ENCODE measurements at places on chromosomes 5 and 9.

GRCh38 chr5:143002459-143003327, 232.5 kb downstream of the ARHGAP26 start:
- DNase-seq, result no peak

DNA sequence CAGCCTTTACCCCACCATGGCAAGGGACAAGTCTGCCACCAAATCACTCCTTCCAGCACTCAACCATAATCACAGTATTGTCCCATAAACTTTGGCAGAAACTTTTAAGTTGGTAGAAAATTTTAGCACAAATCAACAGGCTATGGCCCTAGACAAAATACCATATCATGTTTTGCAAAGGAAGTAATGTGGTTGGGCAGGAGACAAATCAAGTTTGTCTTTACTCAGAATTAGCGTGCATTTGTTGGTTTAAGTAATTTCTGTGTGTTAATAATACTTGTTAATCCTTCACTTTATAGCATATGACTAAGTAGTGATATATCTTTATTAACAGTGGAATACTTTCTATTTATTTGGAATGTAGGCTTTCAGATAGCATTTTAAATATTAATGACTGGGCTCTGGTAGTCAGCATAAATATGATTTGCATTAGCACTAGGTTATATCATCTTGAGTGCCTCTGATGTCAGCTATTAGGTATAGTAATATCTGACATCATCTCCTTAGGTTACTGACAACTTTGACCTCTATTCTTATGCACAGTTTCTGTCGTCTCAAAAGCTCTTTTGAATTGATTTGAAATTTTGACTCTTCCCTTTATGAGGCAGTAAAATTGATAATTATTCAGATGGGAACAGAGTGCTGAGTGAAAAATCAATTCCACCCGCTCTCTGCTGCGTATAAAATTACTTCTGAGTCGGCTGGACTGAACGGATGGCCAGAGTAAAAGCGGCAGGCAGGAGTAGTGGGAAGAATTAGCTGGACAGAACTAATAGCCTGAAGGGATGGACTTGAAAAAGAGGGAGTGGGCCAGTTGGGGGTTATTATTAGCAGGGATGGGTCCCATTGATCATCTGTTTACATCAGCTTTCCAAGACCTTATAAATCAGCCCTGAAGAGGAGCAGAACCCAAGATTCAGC, 40.1 kb upstream of the TLX3 start:
- DNase-seq, result no peak

DNA sequence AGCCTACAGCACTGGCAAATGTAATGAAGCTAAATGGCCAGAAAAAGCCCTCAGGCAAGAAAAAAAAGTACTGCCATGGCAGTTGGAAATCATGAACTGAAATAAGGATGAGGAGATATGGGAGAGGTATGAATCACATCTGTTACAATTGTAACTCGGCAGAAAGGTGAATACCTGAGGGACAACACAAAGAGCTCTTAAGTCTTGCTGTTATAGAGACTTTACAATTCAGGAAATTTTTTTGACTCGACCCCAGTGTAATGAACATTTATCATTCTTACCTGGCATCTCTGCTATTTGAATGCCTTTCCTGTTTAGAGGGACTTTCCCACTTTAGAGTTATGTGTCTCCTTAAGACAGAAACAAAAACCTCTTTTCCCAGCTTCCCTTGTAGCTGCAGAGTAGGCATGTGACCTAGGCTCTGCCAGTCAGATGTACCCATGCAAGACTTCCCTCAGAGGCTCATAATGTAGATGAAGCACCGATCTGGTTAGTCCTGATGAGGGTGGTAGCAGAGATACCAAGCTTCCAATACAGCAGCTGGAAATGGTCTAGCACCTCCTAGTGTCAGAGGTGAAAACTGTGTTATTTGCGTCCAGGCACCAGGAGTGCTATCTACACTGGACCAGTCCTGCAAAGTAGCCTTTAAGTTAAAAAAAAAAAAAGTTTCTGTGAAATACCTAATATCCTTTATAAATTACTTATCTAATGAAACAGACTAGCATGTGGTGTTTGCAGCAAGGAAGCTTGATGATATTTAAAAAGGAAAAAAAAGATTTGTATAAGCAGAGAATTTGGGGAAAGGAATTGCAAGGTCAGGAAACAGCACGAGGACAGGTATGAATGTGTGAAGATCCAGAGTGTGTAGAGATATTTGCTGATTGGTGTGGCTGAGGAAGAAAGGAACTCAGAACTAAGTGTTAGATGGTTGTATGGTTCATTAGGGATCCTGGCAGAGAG, 146.9 kb upstream of the SLC1A3 start:
- no peak for DNase-seq

DNA sequence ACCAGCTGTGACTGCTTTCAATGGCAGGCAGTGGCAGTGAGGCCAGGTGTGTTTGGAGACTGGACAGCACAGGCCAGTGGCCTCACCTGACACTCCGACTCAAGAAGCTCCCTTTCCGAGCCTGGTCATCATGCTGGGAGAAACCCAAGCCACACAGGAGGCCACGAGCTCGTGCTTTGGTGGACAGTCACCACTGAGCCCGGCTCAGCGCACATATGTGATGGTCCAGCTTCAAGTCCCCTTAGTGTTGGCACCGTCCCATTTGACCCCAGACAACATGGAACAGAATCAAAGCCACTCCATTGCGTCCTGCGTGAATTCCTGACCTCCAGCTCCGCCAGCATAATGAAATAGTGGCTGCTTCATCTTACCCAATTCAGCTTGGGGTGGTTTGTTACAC, 64.0 kb upstream of the PPP1R26 start:
- no peak for DNase-seq

- DNase-seq, result no peak
Observed at GRCh38 chr9:7028591-7028990, 270.8 kb downstream of the KDM4C start.

DNA sequence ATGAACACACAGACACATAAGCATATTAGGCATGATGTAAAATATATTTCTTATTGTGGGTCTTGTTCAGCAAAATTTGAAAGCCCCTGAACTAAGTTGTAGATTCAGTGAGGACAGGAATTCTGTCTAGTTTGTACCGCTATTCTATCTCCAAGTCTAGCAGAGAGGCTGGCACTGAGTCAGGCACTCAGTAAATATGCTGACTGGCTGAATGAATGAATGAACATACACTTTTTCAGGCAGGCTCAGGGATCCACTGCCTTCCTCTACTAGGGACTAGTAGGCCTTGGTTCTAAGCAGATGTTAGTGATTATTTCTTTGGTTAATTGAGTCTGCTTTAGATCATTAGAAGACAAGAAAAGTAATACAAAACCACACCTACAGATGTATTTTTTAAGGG, 157.5 kb downstream of the ZSWIM6 start:
- no peak for DNase-seq

GRCh38 chr9:124035001-124035650, 23.6 kb downstream of the LHX2 start:
- DNase-seq, result no peak

DNA sequence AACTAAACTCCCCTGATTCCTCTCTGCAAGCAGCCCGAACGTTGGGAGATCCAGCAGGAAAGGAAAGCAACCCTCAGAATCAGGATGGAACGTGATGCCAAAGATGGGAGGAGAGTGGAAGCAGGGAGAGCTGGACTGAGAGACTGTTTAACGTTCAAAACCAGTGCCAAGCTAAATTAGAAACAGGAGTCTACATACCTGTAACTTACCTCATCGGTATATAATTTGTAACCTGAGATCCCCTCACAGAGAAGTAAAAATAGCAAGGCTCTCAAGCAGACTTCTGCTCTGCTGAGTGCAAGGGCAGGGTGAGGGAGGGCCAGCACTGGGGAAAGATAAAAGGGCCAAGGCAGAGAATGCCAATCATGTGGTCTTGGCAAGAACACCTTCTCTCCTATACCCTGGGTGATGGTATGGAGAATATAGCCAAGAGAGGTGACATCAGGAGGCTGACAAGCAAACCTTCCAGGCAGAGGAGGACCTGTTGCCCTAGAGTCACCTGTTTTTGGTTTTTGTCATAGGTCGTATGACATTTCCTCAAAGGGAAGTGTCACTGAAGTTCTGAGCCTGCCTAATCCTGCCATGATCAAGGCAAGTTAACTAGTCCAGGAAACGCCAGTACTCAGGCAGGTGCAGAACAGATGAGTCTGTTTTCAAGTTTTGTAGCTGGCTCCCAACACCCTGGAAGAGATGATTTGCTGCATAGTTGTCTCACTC, 472.0 kb downstream of the NFIB start:
- DNase-seq, result no peak

DNA sequence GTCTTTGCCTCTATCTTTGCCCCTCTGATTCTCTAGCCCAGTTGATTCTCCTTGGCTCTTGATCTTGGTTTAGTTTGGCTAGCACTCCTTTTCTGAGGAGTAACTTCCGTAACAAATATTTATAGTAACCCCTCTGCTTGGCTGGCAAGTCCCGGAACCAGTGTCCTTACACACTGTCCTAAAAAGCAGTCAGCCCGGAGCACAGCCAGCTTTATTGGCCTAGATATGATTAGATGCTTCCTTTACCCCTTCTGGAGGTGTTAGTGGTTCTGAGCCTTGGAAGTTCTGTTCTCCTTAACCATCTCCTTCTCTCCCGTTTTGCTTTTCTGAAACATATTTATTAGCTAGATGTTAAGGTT, 17.0 kb upstream of the MSMP start:
- DNase-seq, result no peak

GRCh38 chr5:38753776-38754175, 92.0 kb upstream of the OSMR start:
- DNase-seq, result no peak

DNA sequence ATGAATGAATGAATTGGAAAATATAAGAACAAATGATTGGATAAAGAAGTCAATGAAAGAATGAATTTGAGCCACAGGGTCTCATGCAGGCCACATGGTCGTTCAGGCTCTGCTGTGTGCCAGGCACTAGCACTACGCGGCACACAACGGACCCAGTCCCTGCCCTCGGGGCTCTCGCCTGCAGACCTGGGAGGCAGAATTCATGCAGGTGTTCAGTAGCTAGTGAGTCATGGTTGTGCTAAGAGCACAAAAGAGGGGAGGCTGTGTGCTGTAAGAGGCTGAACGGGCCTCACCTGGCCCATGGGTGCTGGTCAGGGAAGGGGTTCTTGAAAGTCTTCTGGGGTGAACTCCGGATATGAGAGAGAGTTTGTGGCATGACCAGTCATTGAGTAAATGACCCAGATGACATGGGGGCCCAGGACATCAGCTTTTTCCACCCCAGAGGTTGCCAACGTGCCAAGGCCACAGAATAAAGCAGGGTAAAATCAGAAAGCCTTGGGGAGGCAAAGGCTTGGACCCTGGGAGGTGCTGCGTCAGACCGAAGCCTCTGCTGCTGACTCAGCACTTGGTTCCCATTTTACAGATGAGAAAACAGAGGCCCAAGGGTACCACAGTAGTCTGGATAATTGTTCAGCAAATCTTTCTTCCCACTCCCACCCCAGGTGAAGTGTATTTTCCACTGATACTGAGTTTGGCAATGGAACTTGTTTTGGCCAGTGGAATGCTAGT, 264.3 kb upstream of the MVB12B start:
- no peak for DNase-seq

DNA sequence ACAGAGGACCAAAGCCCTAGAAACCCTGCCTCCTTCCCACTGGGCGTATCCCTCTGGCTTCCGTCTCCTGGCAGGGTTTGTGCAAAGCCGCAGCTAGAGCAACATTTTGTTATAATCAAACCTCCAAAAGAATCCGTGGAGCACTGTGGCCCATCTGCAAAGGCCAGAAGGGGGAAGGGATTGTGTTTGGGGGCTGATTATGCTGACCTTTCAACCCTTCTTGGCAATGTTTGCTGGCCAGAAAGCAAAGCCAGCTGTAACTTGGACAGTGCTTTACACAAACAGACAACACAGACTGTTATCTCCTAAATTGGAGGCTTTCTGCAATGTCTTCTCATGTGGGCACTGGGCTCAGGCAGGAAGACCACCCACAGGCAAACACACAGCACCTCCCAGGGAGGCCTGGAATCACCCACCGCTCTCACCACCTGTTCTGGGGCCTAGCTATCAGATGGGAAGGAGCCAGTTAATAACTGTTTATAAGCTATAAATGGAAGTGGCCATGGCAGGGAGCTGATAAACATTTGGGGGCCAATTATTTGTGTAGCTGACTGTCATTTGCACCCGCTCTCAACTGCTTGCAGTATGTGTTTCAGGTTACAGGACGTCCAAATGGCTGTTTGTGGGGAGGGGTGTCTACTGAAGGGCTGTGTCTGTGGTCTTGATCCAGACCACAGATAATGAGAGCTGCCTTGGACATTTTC, 121.6 kb upstream of the ERCC6L2 start:
- DNase-seq, result no peak

DNA sequence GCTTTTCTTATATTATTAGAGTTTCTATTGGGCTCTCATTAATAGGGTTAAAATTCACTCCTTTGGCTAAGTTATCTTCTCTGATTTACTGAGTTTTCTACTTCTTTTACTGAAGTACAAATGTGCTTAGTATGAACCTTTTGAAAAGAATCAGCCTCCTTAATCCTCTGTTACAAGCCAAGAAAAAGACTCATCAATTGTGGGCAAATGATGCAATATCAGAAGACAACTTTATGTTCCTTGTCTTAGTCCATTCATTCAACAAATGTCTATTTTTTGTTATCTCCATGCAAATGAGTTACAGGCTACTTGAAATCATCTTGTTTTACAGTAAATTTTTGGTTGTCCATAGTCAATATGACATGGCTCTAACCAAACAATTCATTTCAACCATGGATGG, 40.3 kb downstream of the SNCAIP start:
- no peak for DNase-seq

DNA sequence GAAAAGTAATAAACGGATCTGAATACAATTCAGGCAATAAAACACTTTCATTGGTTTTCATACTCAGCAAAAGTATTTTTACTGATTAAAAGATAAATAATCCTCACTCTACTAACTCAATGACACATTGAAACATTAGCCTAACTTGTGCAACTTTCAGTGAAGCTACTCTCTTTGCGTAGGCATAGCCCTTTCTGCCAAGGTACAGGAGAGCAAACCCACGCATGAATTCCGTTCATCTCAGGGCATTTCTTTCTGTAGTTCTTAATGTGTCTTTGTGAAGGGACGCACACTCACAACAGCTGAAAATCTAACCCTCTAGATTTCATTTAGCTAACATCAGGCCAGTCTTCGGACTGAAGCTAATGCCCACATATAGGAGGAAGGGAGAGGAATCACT, 66.4 kb upstream of the TLE1 start:
- DNase-seq, result no peak

DNA sequence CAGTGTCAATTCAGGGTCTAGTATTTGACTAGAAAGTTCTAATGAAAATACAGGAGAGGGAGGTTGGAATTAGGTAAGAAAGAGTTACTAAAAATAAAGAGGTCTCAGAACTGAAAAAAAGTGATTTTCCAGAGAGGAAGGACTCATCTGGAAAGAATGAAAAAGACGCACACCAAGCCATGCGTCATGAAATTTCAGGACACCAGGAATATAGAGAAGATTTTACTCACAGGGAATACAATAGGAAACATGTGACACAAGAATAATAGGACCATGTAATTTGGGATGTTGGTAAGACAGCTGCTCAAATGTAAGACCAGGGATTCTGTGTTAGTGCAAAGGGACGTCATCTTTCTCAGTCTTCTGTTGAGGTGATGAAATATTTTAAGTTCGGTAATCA, 224.7 kb downstream of the GDNF start:
- no peak for DNase-seq

GRCh38 chr9:109316207-109316640, 4.6 kb downstream of the EPB41L4B start:
- DNase-seq, result no peak

Data from stimulated activated CD4-positive, alpha-beta T cell treated with anti-CD3 and anti-CD28 coated beads, Interleukin-2, amount 100 ng/mL, for 48 hours (primary cell).